ENCODE measurements at places on chromosomes 5 and 9.

- DNase-seq, result no peak
Measured at GRCh38 chr5:58816181-58816731, 233.4 kb downstream of the RAB3C start.

DNA sequence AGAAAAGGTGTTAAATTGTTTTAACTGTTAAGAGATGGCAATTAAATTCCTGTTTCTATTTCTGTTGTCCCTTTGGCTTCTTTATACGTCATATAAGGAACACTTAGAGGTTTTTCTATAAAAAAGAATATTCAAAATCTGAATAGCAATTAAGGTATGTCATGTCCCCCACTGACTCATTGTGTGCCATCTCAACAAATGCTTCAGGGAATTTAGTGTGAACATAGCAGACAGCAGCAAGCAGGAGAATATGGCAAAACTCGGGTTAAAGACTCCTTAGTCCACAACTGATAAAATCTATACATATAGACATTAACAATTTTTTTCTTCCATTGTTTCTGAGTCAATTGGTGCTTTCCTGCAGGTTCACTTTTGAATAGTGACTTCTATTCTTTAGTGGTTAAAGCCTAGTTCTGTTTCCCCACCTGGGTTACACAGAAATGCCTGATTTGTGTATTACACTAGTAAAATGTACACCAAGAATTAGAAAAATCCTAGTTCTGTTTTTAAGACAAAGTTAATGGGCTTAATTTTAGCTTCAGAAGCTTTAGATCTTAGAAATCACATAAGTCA lies 17.9 kb upstream of the RPS23 start:
- no peak for DNase-seq

GRCh38 chr5:170297589-170298462 lies at the start of gene LCP2:
TSS of gene LCP2 (minus strand) at chr5:170297777. CDS start at chr5:170297611, 166 bp downstream.
- DNase-seq, result no peak

- DNase-seq, result no peak
Measured at GRCh38 chr9:111036429-111036789, 1.9 kb downstream of the LPAR1 start.

GRCh38 chr5:56314529-56314928 lies 81.4 kb upstream of the ANKRD55 start:
- DNase-seq, result no peak

GRCh38 chr5:146219243-146219642 lies 15.8 kb downstream of the RBM27 start:
- no peak for DNase-seq

DNA sequence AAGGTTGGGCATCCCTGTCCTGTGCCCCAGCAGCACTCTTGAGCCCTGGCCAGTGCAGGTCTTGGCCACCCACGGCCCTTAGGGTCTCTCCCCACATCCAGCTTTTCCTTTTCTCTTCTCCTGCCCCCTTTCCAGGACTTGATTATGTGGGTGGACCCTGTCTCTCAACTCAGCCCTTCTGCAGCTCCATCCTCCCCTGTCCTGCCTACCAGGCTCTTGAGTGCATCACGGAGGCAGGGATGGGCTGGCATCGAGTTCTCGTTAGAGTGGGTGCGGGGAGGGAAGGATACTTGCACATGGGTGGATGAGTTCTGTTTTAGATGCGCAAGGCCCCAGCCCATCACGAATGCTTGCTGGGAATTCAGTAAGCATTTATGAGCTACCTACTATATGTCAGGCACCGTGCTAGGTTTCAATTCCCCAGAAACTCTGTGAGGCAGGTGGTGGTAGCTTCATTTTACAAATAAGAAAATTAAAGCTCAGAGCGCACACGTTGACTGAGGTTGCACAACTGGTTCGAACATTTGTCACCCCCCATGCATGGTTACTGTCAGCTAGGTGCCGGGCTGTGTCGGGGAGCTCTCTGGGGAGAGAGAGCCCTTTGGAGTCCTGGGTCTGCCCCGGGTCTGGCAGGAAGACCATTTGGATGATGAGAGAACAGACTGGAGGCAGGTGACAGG lies 144.6 kb upstream of the PITX1 start:
- no peak for DNase-seq

- DNase-seq, result no peak
Measured at GRCh38 chr5:76620166-76620565, 3.0 kb downstream of the F2RL2 start.
